ENCODE measurements at places on chromosomes 13 and 19. TPM values are rescaled to one million over a fixed set of nuclear protein-coding genes. Genes with fewer than 3 reads are reported as not detected.
A peak's percentile ranks its signal among the peaks of the same experiment; 100 is the strongest.

The ZNF841 gene
- total RNA-seq, result 13.3 TPM

The FUT2 gene
- not detected for total RNA-seq

GRCh38 chr13:39105110-39105509, 66.9 kb downstream of the NHLRC3 start:
- H3K27me3 ChIP-seq, result peaks cover 15% of the 10 kb centered on the region
- H3K27ac ChIP-seq, result no peak overlapping the region
- H3K4me3 ChIP-seq, result no peak overlapping the region
- DNase-seq, result no peak
- H3K36me3 ChIP-seq, result no peaks in the 10 kb centered on the region
- peaks cover 3% of the 10 kb centered on the region for H3K4me1 ChIP-seq

The AKT2 gene
- total RNA-seq, result 152 TPM

The EXOC3L2 gene
- not detected for total RNA-seq

The LYL1 gene
- 2.2 TPM for total RNA-seq

DNA sequence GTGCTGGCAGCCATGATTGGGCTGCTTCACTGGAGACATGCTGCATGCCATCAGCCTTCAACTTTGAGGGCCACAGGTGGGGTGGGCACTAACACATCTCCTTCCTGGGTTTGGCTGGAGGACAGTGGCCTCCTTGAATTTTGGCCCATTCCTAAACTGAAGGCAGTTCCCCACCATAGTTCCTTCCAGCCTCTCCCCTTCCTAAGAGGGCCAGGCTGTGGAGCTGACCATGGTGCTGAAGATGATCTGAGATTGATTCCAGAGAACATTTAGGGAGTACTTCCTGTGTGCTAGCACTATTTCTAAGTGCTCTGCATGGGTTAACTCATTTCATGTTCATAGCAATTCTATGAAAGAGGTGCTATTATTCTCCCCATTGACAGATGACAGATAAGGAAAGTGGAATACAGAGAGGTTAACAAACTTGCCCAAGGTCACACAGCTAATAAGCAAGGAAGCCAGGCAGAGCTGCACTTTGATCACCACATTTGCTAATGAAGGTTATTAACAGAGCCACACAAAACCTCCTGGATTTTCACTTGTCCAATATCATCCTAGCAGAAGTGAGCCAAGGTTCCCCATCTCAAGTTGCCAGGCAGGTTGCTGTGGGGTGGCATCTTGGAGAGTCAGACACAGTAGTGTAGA, 175.3 kb downstream of the ZIC5 start:
- no peak overlapping the region for H3K4me3 ChIP-seq
- no peaks in the 10 kb centered on the region for H3K36me3 ChIP-seq
- H3K4me1 ChIP-seq, result no peaks in the 10 kb centered on the region
- no peaks in the 10 kb centered on the region for H3K27me3 ChIP-seq

DNA sequence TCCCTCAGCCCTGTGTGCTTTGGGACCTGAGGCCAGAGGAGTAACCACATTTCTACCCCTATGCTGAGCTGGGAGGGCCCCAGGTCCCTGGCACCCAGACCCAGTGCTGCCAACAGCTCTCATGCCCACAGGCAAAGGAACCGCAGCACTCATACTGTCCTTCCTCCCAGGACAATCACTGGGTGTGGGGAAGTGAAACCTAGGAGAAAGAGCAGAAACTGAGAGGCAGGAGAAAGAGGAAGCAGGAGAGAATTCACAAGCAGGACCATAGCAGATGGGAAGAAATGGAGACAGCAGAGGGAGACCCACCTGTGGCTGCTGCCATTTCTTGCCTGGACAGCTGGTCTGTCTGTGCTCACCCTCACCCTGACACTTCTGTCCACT, 18.9 kb downstream of the CCDC97 start:
- peaks cover 52% of the 10 kb centered on the region for H3K4me1 ChIP-seq
- H3K36me3 ChIP-seq, result peaks cover 38% of the 10 kb centered on the region
- no peak overlapping the region for H3K4me3 ChIP-seq
- no peak for DNase-seq
- no peaks in the 10 kb centered on the region for H3K27me3 ChIP-seq
- H3K27ac ChIP-seq, result peak overlapping the region; percentile 93

- no peak overlapping the region for H3K4me3 ChIP-seq
- DNase-seq, result no peak
- H3K36me3 ChIP-seq, result no peaks in the 10 kb centered on the region
- H3K27ac ChIP-seq, result no peak overlapping the region
Measured at GRCh38 chr19:31659897-31660210, 310.6 kb upstream of the TSHZ3 start.

The ZNF99 gene
- total RNA-seq, result not detected

The ZGLP1 gene
- 0.86 TPM for total RNA-seq

The KLK14 gene
- 0.69 TPM for total RNA-seq

The FSD1 gene
- 17.5 TPM for total RNA-seq

The STXBP2 gene
- total RNA-seq, result 88.4 TPM

GRCh38 chr13:46526100-46526735, 26.8 kb upstream of the LRCH1 start:
- no peak overlapping the region for H3K27ac ChIP-seq
- peaks cover 4% of the 10 kb centered on the region for H3K27me3 ChIP-seq

GRCh38 chr19:54252845-54253244, 4.2 kb downstream of the LILRB5 start:
- no peak overlapping the region for H3K27ac ChIP-seq
- no peaks in the 10 kb centered on the region for H3K36me3 ChIP-seq
- DNase-seq, result no peak
- H3K4me1 ChIP-seq, result peaks cover 7% of the 10 kb centered on the region

DNA sequence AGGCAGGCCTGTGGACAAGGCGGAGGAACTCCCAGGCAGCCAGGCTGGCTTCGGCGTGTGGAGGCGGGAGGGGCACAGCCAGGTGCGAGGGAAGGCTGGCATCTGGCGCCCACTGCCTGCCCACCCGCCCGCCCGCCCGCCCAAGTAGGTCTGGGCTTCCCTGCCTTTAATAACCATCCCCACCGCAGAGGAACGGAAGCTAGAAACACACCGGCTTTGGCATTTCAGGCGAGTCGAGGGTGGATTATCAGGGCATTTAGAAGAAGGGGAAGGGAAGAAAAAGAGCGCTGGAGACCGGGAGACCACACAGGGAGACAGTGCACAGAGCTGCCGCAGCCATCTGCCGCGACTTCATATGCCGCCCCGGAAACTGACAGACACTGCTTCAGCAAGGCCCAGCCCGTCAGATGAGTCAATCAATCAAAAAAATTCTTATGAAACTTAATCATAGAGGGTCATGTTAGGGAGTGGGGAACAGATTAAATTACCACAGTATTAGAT, 199.7 kb downstream of the TSHZ3 start:
- H3K27ac ChIP-seq, result no peak overlapping the region
- H3K4me3 ChIP-seq, result no peak overlapping the region
- no peaks in the 10 kb centered on the region for H3K4me1 ChIP-seq
- no peaks in the 10 kb centered on the region for H3K27me3 ChIP-seq
- DNase-seq, result no peak
- H3K36me3 ChIP-seq, result no peaks in the 10 kb centered on the region

- H3K36me3 ChIP-seq, result no peaks in the 10 kb centered on the region
- peaks cover 13% of the 10 kb centered on the region for H3K4me1 ChIP-seq
- H3K4me3 ChIP-seq, result no peak overlapping the region
- peaks cover 42% of the 10 kb centered on the region for H3K27me3 ChIP-seq
Measured at GRCh38 chr13:110925023-110925612, 10.2 kb upstream of the ANKRD10 start.

- no peaks in the 10 kb centered on the region for H3K4me1 ChIP-seq
- H3K27ac ChIP-seq, result no peak overlapping the region
- no peak for DNase-seq
Measured at GRCh38 chr13:112953591-112954487, 15.2 kb upstream of the MCF2L start.

- no peak for DNase-seq
- H3K4me1 ChIP-seq, result no peaks in the 10 kb centered on the region
- H3K27me3 ChIP-seq, result peaks cover 4% of the 10 kb centered on the region
- no peaks in the 10 kb centered on the region for H3K36me3 ChIP-seq
Measured at GRCh38 chr13:39362652-39363381, 240.2 kb downstream of the LHFPL6 start.

DNA sequence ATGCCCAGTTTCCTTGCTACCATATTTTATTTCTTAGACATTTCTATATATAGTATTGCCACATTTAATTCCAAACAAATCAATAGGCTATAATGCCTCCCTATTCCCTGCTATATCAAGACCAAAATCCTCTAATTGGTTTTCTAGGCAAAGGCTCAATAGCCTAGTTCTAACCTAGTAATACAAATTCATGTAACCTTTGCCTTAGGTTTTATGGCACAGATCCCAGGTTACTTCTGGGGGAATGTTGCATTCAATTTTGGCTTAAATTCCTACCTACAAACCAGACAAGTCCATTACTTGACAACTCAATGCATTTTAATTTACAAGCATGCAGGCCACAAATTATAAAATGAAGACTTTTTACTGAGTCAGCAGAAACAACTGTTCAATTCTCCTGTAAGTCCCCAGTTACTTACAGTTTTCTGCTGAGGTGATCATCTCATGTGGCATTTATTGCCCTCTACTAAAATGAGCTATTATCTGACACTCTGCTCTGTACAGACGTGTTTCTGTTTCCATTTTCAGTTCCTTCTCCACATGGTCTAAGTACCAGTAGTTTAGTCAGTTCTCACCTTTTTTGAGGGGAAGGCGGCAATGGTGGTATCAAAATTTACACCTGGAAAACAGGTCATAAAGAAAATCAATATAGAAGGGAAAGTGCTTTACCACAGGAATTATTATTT, 11.7 kb downstream of the KCNRG start:
- peaks cover 15% of the 10 kb centered on the region for H3K36me3 ChIP-seq
- H3K4me3 ChIP-seq, result no peak overlapping the region
- peaks cover 6% of the 10 kb centered on the region for H3K4me1 ChIP-seq
- H3K27ac ChIP-seq, result no peak overlapping the region
- no peak for DNase-seq
- no peaks in the 10 kb centered on the region for H3K27me3 ChIP-seq

DNA sequence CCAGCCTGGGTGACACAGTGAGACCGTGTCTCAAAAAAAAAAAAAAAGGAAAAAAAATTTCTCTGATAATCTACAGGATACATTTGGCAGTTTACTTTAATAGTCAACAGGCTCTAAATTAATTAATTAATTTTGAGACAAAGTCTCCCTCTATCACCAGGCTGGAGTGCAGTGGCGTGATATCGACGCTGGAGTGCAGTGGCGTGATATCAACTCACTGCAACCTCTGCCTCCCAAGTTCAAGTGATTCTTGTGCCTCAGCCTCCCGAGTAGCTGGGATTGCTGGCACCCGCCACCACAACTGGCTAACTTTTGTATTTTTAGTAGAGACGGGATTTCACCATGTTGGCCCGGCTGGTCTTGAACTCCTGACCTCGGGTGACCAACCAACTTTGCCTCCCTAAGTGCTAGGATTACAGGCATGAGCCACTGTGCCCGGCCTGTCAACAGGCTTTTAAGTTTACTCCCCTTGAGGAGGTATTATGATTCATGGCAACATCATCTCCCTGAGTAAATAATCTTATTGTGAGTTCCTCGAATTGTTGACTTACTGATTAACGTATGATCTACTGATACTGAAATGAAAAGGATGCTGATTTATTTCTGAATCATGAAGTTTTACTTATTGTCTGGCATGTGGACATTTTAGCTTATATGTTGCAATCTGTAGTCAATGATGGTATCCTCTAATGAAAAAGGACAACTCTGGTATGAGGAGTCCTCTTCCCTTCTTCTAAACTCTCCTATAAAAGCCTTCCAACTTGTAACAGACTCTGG, 21.3 kb upstream of the MTRF1 start:
- no peaks in the 10 kb centered on the region for H3K27me3 ChIP-seq
- no peak for DNase-seq
- H3K36me3 ChIP-seq, result no peaks in the 10 kb centered on the region
- no peak overlapping the region for H3K4me3 ChIP-seq
- H3K4me1 ChIP-seq, result peaks cover 33% of the 10 kb centered on the region

GRCh38 chr19:40723661-40724254, 6.8 kb downstream of the ITPKC start:
- no peaks in the 10 kb centered on the region for H3K27me3 ChIP-seq
- DNase-seq, result no peak
- H3K4me1 ChIP-seq, result peaks cover 53% of the 10 kb centered on the region
- no peak overlapping the region for H3K4me3 ChIP-seq

GRCh38 chr19:53294786-53295441, 27.4 kb upstream of the VN1R4 start:
- peak overlapping the region; percentile 63 for H3K27ac ChIP-seq
- no peak overlapping the region for H3K4me3 ChIP-seq
- no peaks in the 10 kb centered on the region for H3K27me3 ChIP-seq
- no peak for DNase-seq

DNA sequence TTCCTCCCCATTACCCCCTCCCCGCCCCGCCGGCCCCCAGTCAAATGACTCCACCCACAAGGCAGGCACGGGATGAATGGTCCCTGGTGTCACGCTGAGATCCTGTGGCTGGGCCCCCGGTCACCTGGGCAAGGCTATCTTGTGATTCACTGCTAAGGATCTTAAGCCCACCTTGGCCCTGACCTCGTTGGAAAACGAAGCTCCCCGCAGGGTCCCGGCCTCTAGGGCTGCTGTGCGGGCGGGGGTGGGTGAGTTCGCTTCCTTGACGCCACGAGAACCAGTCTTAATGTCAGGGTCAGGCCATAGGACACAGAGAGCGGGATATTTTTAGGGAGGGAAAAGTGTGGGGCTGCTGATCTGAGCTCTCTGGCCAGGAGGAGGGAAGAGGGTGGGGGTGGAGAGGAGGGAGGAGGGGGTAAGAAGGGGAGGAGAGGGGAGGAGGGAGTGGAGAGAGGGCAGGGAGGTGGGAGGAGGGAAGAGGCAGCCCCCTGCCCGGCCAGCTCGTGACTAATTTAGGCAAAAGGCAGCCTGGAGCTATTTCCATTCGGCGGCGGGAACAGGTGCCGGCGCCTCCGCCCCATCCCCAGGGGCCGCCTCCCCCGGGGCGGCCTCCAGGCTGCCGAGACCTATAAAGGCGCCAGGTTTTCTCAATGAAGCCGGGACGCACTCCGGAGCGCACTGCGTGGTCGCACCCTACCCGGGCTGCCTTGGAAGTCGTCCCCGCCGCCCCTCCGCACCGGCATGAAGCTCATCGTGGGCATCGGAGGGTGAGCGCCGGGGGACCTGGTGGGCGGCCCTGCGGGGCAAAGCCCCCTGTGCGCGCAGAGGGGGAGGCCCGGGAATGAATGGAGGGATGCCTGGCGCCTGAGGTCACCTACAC, at the start of gene NMRK2:
TSS of gene NMRK2 (plus strand) at position 139 of the 880 bp plus-strand sequence. CDS start at position 742, 603 bp downstream.
- H3K4me3 ChIP-seq, result no peak within 1 kb of the TSS
- peak; percentile 21 for DNase-seq
- H3K27me3 ChIP-seq, result peaks cover 14% of the 10 kb centered on the region
- no peaks in the 10 kb centered on the region for H3K36me3 ChIP-seq

DNA sequence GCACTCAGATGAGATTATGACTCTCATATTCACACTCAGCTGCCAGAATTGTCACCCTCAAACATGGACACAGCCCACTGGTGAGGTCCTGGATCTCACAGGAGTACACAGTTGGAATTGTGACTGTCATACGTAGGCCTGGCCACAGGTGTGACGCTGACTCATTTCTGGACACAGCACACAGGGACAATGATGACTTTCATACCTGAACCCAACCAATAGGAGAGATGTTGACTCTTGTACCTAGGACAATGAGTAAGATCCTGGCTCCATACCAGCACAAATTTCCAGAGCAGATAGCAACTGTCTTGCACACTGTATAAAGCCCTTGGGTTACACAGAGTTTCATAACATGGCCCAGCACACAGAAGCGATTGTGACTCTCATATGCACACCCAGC, 46.4 kb downstream of the ZNF85 start:
- peaks cover 2% of the 10 kb centered on the region for H3K4me1 ChIP-seq
- H3K4me3 ChIP-seq, result no peak overlapping the region
- no peak overlapping the region for H3K27ac ChIP-seq
- DNase-seq, result no peak
- no peaks in the 10 kb centered on the region for H3K27me3 ChIP-seq
- H3K36me3 ChIP-seq, result no peaks in the 10 kb centered on the region

GRCh38 chr19:2043961-2044708, 6.9 kb downstream of the MKNK2 start:
- no peak overlapping the region for H3K27ac ChIP-seq
- H3K4me3 ChIP-seq, result no peak overlapping the region
- peaks cover 16% of the 10 kb centered on the region for H3K36me3 ChIP-seq
- H3K27me3 ChIP-seq, result no peaks in the 10 kb centered on the region

All from activated naive CD4-positive, alpha-beta T cell treated with anti-CD3 and anti-CD28 coated beads for 36 hours (primary cell).